ENCODE measurements at places on chromosomes 16 and 17.
A peak's percentile ranks its signal among the peaks of the same experiment; 100 is the strongest.

DNA sequence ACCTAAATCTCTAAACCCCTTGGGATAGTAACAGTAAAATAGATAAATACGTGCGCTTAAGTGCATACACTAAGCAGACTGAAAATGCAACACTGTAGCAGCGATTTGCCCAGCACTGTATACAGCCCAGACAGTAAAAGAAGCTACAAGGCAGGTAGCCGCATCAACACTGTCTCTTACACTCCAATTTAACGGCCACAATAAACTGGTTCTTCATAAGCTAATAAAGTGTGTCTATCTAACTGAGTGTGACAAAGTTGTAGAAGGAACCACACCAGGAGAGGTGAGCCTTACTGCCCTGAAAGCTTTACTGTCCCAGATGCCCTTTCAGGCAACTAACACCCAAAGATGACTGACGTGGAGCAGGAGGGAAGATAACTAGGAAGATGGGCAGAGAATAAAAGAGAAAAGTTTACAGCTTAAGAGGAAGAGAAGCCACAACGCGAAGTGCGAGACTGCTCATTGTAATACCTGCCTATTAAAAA lies 847 bp downstream of the ZDHHC7 start:
- DNase-seq: no peak

GRCh38 chr17:39775031-39775430 lies 37.3 kb downstream of the GRB7 start:
- no peak for DNase-seq

DNA sequence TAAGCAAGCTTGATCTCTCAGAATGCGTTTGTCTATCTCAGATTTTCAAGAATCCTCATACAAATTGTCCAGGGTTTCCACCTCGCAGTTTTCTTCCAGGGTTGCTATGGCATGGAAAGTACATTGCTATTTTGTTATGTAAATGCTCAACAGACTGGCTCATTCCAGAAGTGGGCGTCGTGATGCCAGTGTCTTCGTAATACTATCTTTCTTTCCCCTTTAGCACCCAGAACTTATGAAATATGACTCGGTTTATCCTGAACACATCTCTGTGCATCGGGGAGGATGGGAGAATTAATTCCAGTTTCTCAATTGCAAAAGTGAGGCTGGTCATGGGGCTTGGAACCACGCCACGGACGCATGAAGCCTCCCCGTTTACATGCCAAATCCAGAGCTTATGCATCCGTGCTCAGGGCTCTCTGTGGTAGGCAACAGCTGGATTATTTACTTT lies 405.0 kb downstream of the WWOX start:
- DNase-seq: no peak

GRCh38 chr16:12425134-12425941 lies 378.3 kb downstream of the CPPED1 start:
- DNase-seq: no peak

GRCh38 chr17:8041249-8041928 lies 2.5 kb downstream of the ALOX15B start:
- DNase-seq: no peak

DNA sequence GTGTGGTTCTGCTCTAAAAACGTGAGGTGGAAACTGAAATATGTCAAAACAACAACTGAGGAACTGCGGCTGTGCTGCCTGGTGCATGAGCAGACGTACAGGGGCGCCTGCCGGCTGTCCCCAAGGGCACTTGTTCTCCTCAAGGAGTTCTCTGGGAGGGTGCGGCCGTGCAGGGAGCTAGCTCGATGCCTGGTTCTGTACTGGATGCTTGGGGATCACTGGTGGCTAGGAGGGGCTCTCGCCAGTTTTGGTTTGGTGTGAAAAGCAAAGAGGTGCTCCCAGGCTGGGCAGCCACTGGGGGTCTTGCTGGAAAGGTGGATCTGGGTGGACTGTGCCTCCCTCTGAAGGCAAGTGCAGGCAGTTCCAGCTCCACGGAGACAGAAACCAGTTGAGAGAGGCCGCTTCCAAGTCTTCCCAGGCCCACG lies 41.9 kb upstream of the ATP2A3 start:
- no peak for DNase-seq

DNA sequence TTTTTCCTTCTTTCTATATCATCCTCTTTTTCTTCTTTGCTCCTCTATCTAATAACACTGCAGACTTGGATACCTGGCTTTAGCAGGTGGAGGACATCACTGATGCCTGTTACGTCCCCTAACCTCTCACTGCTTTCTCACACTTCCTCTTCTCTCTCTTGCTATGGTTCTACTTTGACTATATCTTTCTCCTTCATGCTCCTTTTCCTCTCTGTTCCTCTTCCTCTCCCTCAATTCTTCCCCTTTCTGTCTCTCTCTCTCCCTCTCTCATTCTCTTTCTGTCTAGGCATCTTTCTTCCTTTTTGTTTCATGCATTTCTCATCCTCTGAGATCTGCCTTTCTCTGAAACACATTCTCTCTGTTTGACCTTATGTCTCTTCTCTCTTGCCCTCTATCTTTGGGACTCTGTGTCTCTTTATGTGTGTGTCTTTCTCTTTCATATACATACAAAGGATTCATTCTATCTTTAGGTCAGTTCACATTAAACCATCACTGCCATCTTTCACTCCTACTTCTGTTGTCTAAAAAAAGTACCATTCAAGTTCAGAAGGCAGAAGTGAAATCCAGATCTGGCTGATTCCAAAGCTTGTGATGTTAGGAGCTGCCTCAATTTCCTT lies 353.7 kb downstream of the SHISA9 start:
- DNase-seq: no peak

GRCh38 chr16:29820271-29820701 lies at the start of gene MVP:
Gene MVP, plus strand, starts transcription at chr16:29820462. Its CDS starts 10,088 bp downstream, at chr16:29830550.
- DNase-seq: peak; percentile 45

GRCh38 chr16:78929841-78930240 lies 670.7 kb downstream of the MAF start:
- DNase-seq: no peak

- DNase-seq: no peak
These were observed 175.7 kb downstream of the PARN start for GRCh38 chr16:14454391-14454790.

- no peak for DNase-seq
These were observed 183.5 kb downstream of the SEC14L1 start for GRCh38 chr17:77324227-77324626.

DNA sequence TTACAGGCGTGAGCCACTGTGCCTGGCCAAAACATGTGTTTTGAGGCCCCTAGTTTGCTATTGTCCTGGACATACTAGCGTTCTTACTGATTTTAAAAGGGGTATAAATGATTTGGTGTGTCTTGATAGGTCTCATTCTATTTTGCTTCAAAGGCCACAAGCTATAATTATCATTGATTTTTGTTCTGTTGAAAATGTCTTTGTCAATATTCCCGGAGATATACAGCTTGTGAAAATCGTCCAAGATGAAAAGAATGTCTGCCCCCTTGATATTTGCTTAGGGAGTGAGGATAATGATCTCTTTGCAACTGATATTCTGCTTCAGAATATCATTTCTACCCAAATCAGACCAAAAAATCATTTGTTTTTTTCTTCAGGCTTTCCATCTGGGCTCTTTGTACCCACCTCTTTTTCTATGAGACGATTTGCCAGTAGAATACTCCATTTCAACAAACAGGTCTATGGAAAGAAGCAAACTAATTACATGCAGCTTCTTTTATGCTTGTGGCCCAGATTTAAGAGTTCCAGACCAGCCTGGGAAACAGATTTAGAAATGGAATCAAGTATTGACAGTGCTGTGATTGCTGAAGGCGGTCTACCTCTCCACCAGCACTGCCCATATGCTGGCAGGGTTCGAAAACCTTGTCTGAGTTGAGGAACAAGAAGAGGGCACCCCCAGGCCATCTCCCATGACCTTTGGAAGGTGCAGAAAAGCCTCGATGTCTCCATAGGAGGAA lies 14.1 kb upstream of the ST6GALNAC1 start:
- no peak for DNase-seq

- no peak for DNase-seq
These were observed 51.5 kb downstream of the CPPED1 start for GRCh38 chr16:12752159-12752558.

DNA sequence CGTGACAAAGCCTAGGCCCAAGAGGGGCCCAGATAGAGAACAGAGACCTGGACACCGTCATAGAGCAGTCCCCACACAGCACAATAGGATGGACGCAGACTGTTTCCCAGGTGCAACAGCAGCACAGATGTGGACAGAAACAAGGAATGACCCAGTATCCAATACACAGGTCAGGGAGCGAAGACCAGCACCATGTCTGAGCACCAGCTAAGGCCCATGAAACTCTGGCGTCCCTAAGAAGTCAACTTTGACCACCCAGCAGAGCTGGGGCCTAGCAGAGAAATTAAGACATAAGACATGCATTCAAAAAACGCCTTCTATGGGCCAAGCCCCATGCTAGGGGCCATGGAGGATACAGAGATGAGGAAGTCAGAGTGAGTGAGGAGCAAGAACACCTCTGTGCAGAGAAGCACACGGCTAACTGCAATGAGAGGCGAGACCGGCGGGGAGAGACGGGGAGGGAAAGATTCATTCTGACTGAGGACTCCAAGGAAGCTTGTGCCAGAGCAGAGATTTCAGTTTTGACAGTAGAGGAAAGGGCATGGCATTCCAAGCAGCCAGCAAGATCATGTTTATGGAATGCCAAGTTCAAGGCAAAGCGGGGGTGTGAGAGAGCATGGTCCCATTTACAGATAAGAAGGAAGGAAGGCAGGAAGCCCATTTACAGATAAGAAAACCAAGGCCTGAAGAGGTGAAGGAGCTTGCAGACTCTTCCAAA lies 50.8 kb downstream of the PITPNM3 start:
- no peak for DNase-seq

DNA sequence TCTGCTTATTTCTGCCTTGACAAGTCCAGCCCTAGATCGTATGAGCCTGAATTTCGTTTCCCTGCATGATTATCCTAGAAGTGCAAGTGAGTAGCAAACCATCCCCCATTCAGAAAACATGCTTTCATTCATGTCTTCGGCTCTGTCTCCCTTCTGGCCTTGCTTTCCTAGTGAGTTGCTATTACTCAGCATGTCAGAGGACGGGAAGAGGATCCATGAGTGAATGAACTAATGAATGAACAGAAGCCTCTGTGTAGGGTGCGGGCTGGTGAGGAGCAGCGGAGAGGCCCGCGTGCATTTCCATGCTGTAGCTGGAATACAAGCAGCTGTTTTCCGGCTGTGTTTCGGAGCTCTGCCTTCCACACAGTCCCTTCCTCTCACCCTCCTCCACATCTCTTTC lies 155.7 kb upstream of the NOL11 start:
- no peak for DNase-seq

- no peak for DNase-seq
These were observed 16.6 kb downstream of the UBALD2 start for GRCh38 chr17:76281573-76282371.

GRCh38 chr17:50834429-50835300 lies 721 bp upstream of the WFIKKN2 start:
- DNase-seq: no peak

DNA sequence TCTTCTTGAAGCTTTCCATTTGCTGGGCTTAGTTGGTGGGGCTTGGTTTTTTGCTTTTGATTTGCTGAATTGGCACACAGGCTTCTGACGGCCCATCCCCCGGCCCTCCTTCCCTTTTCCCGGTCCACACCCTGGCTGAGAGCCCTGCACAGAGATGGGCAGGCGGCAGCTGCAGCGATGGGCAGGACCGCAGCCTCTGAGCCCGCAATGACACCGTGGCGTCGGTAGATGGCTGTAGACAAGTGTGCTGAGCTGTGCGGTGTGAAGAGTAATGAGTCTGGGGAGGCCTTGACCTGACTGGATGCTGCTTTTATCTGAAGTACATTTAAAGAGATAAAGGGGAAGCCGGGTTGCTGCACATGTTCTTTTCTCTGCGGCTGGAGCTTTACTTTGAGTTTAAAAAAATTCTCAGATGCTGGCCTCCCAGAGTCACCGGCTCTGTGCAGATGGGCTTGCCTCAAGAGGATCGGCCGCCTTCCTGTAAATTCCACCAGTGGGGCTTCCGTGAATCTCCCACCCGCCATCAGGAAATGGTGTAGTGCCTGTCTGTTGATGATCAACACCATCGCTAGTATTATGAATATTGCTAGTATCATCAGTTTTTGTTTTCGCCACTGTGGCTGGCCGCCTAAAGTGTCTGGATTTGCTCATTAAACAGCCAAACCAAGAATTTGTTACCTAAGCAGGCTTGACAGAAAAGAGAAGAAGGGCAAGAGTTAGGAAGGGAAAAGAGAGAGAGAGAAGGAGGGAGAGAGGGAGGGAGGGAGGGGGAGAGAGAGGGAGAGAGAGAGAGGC lies 245.6 kb upstream of the RBFOX1 start:
- DNase-seq: no peak

- DNase-seq: no peak
These were observed 37.0 kb upstream of the ZNF750 start for GRCh38 chr17:82876602-82877379.

- DNase-seq: no peak
These were observed 414.4 kb downstream of the WWOX start for GRCh38 chr16:78513838-78514237.

DNA sequence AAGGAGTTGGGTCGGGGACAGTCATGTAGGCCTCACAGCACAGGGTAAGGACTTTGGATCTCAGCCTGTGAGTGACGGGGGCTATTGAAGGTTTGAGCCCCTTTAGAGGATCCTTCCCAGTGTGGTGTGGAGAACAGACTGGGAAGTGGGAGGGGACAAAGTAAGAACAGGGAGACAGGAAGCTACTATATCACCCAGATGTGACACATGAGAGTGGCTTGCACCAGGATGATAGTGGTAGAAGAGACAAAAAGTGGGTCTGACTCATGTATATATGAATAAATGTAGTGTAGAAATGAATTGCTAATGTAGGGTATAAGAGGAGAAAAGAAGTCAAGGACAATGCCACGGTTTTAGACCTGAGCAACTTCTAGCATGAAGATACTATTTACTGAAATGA lies 4.5 kb downstream of the NUP93 start:
- no peak for DNase-seq

GRCh38 chr16:87278191-87279093 lies 38.8 kb downstream of the C16orf95 start:
- DNase-seq: peak; percentile 16

DNA sequence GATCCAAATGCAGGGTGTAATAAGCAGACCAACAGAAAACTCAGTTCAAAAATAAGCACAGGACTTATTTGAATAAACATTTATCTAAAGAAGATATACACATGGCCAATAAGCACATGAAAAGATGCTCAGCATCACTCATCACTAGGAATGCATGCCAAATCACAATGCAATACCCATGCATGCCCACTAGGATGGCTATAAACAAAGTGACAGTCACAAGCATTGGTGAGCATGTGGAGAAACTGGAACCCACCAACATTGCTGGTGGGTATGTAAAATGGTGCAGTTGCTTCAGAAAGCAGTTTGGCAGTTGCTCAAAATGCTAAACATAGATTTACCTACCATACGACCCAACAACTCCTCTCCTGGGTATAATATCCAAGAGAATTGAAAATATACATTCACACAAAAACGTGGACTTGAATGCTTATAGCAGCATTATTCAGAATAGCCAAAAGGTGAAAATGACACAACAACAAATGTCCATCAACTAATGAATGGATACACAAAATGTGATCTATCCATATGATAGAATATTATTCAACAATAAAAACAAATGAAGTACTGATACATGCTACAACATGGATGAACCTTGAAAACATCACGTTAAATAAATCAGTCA lies 20.1 kb downstream of the UBE2O start:
- DNase-seq: no peak

GRCh38 chr16:64866021-64866420 lies 255.8 kb downstream of the CDH11 start:
- no peak for DNase-seq

GRCh38 chr17:310111-311010 lies 42.2 kb downstream of the RPH3AL start:
- DNase-seq: no peak

- no peak for DNase-seq
These were observed 5.0 kb upstream of the NPRL3 start for GRCh38 chr16:143456-143855.

- DNase-seq: no peak
These were observed 7.9 kb upstream of the MRC2 start for GRCh38 chr17:62619417-62620155.
